ENCODE measurements at places on chromosomes 16 and 17.

DNA sequence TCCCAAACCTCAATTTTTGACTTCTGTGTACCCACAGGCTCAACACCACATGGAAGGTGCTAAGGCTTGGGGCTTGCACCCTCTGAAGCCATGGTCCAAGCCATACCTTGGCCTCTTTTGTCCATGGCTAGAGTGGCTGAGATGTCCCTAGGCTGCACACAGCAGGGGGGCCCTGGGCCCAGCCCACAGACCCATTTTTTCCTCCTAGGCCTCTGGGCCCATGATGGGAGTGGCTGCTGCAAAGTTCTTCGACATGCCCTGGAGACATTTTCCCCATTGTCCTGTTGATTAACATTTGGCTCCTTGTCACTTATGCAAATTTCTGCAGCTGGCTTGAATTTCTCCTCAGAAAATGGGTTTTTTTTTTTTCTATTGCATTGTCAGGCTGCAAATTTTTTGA lies 47.0 kb downstream of the TBC1D26 start:
- no peak for DNase-seq

DNA sequence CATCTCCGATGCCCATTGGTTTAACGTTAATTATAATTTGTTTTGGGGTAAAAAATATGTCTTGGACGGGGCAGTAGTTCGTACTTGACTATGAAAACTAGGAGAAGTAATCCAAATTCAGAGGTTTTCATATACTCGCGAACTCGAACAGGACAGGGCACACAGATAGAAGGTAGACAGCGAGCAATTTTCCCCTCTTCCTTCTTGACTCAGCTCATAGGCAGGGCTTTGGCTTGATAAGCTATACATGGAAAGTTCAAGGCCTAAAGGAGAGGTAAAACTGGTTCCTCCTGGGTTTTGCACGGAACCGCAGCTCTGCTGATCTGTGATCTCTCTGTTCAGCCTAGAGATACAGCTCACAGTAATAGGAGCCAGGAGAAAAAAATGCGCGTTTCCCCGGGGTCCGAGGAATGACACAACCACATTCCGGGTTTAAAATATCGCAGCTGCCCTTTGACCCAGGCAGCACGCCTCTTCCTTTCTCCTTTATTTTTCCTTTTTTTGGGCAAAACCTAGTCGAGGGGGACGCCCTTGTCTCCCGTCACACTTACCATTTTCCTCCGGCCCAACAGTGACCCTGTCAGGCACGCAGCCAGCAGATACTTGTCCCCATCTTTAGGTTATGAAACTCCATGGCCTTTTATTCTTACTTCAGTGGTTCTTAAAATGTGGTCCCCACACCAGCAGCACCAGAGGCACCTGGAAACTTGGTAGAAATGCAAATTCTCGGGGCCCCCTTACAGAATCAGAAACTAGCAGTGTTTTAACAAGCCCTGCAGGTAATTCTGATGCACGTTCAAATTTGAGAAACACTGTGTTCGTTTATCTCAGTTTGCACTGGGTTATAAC lies 1.7 kb upstream of the LASP1 start:
- DNase-seq, result no peak

GRCh38 chr17:44352828-44353671 lies 7.9 kb downstream of the GRN start:
- no peak for DNase-seq

- no peak for DNase-seq
Observed at GRCh38 chr17:75039238-75039637, 7.5 kb downstream of the ATP5PD start.

- no peak for DNase-seq
Observed at GRCh38 chr17:18041776-18042175, 2.6 kb downstream of the GID4 start.

- no peak for DNase-seq
Observed at GRCh38 chr16:48373258-48374029, 11.8 kb downstream of the SIAH1 start.

GRCh38 chr17:80284631-80285030 lies 24.0 kb downstream of the RNF213 start:
- no peak for DNase-seq

DNA sequence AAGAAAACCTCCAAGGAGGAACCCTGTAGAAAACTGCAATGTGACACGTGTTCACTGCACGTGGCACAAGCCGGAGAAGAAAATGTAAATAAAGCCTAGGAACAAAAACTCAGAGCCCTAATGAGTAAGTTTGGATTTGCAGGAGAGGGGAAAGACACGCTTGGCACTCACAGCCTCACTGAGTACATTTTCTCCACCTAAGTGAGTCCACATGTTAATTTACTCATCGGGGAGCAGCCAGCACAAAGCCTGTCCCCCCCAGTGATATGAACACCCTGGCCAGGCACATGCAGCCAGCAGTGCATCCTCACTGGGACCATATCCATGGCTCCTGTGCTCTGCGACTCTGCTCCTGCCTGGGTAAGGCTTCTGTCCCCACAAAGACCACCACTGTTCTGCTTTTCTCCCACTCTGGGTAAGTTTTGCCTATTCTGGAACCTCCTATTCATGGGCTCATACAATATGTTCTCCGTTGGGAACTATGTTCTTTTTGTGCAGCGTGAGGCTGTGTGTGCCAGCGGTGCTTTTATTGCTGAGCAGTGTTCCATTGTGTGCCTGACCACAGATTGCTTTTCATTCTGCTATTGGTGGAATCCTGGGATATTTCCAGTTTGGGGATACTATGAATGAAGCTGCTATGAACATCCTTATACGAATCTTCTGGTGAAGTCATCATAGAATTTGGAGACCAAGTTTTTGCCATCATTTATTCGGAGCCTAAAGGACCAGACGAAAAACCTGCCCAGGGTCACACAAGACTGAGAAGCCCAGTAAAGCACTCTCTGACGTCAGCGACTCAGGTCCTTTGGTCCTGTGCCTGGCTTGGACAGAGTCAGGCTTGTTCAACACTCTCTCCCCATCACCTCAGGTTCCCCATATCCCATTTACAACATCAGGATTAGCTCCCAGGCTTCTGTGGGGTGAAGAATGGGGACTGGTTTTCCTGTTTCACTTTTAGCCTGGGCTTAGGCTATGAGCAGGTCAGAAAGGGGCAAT lies 53.3 kb downstream of the RNF112 start:
- DNase-seq, result no peak

DNA sequence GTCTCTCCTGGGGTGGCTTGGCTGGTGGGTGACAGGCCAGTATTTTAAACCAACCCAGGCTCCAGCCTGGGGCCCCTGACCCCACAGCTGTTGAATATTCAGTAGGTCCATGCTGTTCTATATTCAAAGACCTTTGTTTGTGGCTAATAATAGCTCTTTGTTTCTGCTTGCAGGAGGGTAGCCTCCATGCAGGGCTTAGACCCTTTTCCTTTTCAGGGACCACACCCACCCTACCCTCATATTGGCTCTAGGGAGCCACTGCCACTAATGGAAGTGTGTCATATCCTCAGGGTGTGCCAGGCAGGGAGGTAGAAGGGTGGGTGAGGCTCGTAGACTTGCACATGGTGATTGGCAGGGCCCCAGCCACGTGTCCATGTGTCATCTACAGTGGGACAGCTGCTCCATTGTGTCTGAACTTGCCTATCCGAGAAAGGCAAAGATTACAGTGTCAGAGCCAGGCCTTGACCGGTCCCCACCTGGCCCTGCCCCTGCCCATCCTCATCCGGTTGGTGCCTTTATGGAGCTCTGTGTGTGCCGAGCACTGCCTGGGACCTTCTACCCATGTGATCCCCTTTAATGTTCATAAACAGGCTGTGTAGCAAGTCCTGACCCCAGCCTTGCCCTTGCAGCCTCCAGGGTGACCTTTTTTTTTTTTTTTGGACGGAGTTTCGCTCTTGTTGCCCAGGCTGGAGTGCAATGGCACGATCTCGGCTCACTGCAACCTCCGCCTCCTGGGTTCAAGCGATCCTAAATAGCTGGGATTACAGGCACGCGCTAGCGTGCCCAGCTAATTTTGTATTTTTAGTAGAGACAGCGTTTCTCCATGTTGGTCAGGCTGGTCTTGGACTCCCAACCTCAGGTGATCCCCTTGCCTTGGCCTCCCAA lies 22.1 kb downstream of the TMC7 start:
- DNase-seq, result no peak

DNA sequence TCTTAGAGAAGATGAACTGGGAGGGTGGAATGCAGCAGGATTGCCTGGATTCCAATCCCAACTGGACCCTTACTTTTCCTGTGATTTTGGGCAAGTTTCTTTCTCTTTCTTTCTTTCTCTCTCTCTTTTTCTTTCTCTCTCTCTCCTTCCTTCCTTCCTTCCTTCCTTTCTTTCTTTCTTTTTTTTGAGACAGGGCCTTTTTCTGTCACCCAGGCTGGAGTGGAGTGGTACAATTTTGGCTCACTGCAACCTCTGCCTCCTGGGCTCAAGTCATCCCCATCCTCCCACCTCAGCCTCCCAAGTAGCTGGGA lies 20.5 kb downstream of the CDH1 start:
- DNase-seq, result no peak

GRCh38 chr17:60610473-60610872 lies 10.5 kb downstream of the PPM1D start:
- DNase-seq, result no peak
